ENCODE measurements at places on chromosomes 11 and 22.

DNA sequence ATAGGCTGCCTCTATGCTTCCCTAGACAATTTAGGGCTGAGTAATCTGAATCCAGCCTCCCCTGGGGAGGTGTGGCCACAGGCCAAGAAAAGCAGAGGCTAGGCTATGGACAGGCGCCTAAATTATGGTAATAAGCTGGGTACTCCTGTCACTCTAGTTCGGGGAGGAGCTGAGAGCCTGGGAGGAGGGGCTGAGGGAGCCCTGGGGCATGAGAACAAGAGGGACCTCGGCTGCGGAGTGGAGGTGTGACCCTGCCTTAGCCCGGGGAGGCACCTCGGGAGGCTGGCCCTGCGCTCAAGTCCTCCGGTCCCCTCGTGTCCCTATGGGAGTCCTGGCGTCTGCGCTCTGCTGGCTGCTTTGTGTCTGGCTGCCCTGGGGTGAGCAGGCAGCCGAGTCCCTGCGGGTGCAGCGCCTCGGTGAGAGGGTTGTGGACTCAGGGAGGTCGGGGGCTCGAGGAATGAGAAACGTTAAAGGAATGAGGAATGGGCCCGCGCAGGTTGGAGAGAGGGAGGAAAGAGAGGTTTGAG is at the start of gene OTOG:
Gene OTOG, plus strand, starts transcription at position 209 of the 527 bp plus-strand sequence. Its CDS starts 114 bp downstream, at position 323.
- DNase-seq = no peak

- DNase-seq = no peak
These were observed 6.6 kb upstream of the MS4A12 start for GRCh38 chr11:60485987-60486386.

DNA sequence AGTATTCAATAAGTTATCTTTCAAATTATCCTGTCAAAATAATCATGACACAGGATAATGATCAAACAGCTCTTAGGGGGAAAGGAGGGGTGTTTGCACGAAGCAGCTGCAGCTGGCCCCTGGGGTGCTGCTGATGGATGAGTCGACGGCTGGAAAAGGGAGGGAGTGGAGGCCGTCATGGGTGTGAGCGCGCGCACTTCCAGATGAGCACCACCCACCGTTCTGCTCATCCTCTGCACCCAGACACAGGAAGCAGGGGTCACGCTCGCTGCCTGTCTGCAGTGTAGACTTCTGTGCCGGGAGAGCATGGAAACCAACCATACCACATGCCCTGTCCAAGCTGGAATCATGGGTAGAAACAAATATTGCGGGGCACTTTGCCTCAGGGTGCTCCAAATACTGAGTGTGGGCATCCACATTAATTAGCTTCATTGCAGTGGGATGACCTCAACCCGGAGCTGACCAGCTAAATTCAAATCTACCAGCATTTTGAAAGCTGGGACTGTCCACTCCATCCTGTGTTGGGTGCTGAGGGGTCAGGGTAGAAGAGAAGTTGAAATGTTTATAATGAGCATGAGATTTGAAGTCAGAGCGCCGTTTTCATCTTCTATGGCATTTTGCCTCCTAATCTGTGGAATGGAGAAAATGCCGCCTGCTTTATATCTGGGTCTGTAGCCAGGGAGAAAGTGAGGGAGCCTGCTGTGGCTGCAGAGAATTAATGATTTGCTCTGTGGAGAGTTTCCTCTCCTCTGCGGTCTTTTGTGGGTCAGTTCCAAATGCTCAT is 802.4 kb downstream of the TBC1D22A start:
- DNase-seq = no peak

GRCh38 chr11:10453261-10453660 is 1.8 kb upstream of the AMPD3 start:
- no peak for DNase-seq

DNA sequence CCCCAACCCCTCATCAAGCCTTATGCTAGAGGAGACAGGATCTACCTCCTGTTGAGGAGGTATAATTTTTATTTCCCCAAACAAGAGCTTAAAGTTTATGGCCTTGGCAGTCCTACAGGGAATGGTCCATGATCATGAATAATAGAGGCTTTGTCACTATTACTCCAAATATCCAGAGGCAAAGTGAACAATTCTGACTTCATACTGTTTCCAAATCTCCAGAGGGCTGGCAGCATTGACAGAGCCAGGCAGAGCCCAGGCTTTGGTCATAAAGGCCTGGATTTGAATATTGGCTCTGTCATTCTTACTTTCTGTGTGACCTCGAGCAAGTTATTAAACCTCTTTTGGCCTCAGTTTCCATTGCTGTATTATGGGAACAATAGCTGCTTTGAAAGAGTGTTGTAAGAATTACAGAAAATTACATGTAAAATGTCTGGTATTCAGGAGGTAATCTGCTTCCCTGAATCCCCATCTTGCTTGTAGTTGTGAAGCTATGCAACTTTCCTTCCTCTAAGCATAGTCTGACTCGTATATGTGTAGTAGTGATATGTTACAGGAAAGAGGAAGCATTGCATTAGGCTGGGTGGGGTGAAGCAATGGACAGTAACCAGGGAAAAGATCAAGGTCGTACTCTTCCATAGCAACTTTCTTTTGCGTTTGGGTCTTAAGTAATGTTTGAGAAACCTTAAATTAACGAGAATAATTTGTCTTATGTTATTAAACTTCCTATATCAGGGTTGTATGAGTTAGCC is 88.8 kb downstream of the CD44 start:
- no peak for DNase-seq

DNA sequence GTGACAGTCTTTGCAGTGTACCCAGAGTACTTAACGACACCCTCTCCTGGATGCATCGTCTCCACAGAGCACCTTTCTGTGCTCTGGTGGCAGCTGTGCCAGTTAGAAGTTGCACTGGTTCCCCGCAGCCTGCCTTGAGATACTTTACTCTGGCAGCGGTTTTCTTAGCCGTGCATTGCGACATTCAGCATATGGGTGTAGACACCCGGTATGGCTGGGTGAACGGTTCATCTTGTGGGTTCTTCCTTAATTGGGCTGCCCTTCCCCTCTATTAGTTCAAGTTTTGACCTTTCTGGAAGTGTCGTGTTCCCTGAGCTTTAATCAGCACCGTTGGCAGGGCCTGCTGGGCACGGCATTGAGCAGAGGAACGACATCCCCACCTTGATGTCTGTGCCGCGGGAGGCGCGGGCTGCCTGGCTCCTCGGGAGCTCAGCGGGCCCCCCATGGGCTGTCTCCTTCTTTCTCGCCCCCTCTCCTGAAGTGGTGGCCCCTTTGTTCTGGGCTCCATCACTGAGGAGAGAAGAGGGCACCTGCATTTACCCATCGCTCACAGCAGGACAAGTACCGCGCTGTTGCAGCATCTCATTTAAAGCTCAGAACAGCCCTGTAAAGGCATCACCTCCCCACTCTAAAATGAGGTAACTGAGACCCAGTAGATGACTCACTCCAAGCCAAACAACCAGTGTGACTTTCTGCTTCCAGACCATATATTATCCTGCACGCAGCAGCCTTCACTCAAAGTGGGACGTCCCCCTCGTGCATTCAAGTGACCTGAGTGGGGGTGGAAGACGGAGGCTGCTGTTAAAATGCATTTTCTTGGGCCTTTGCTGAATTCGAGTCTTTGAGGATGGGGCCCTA is 13.3 kb downstream of the FAM83F start:
- no peak for DNase-seq

DNA sequence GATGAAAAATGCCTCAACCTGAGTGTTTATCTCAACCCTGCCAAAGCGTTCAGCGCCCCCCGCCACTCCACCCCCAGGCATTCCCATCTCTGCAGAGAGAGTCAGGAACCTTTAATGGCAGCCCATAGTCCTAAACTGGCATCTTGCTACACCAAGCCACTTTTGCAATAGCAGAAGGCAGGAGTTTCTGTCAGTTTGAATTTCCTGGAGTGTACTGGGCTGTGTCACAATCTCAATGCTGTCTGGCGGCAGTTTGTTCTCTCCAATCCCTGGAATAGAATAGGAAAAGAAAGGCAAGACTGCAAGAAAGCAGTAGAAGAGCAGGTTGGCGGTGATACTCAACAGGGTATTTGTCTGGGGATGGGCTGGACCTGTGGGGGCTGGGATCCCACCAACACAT is 32.9 kb upstream of the FLI1 start:
- no peak for DNase-seq

DNA sequence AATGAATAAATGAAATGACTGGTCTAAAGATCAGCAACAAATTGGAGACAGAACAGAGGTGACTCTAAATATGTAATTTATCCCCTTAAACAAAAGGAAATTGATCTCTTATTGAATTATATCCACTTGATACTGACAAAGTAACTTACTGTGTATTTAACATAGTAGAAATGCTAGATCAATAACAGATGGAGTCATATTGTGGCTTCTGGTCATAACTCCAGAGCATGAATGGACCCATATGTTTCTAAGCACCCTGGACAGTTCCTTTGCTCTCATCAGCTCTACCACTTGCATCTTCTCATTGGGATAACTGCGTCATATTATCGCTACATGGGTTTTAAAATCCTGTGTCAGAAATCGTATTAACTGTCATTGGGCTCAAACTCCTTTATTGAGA is 222.3 kb downstream of the ETS1 start:
- no peak for DNase-seq

GRCh38 chr11:10087186-10087922 is 206.7 kb downstream of the SBF2 start:
- no peak for DNase-seq

- DNase-seq = no peak
These were observed 86.1 kb downstream of the ARHGAP8 start for GRCh38 chr22:44838316-44839016.

- DNase-seq = no peak
These were observed 163.9 kb downstream of the TRIM29 start for GRCh38 chr11:119974051-119974450.

DNA sequence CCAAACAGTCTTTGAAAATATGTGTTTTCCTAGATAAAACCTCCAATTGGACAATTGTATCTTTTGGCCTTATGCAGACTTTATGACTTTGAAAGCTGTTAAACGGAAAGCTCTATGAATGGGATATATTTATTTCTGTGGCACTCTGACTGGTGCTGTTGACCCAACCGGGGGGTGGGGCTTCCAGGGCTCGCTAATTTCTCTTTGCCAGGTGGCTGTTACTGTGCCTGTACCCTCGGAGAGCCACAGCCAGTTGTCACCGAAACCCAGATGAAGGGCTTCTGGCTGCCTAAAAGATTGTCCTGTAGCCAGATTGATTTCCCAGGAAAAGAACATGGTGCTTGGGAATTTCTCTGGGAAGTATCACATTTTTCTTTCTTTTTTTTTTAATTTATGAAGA is 132.7 kb upstream of the NAV2 start:
- DNase-seq = no peak

DNA sequence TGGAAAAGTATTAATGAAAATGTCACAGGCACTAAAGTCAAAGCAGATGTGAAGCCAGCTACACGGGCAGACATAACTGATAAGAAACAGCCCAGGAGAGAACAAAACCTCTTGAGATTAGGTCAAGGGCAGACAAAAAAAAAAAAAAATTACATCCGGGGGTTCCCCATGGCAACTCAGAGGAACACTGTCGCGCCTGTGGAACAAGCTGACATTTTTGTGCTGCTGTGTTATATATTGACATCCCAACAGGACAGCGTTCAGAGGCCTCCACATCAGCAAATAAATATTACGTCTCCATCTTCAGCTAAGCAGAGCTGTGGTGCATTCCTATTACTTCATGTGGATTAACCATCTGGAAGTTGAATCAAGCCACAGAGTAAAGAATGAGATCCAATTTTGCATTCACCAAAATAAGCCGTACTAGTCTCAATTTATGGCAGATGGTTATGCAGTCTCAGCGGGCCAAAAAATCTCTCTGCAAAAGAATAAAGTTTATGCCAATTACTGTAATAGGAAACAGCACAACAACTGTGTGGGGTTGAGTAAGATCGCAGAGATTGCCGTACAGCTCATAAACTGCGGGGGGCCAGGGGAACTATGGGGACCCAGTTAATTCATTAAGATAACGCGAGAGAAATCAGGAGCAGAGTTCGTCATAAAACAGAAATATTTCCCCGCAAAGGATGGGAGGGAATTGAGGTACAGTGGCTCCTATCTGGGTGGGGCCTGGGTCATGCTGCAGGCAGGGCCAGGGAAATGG is 41.3 kb upstream of the MN1 start:
- DNase-seq = no peak

DNA sequence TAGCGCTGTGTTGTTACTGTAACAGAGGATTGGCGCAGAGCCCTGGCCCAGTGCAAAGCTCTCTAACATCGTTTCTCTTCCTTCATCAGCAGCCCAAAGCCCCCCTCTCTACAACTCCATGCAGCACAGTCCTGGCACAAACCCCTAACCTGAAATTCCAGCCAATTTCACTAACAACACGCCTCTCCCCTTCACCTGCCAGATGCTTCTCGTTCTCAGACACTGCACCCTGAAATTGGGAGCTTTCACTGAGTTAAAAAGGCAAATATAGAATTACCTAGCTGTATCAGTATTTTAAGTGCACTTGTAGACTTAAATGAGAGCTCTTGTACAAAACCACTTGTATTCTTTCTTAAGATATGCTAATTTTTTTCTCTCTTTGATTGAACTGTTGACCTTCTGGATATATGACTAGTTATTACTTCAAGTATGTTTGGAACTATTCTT is 16.3 kb downstream of the GRAP2 start:
- DNase-seq = no peak

GRCh38 chr22:46147471-46148267 is 2.7 kb upstream of the PPARA start:
- no peak for DNase-seq

DNA sequence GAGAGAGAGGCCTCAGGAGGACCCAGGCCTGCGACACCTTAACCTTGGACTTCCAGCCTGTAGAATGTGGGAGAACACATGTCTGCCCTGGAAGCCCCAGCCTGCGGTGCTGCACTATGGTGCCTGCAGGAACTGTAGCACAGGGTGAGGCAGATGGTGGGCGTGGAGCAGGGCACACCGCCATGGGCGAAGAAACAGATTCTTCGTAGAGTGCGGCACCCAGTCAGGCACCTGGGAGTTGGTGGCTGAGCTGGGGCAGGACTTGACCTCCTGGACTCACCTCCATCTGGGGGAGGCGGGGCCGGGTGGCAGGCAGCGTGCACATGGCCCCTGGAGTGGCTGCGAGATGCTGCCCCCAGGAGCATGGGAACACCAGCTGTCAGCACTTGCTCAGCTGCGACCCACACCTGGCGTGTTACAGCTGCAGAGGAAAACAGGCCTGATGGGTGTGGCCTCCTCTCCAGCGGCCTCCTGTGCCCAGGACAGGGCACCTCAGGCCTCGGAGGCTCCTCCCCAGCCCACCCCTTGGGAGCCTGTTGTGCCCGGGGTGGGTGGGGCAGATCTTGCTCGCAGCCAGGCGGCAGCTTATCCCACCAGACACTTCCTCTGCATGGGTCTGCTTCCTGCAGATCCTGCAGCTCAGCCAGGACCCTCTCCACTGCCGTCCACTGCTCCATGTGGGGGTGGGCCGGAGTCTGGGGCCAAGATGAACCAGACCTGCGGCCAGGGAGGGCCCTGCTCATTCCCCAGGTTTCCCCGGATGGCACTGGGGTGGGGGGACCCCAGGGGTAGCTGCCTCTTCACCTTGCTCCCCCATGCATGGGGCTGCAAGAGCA is 80.4 kb downstream of the MYEOV start:
- DNase-seq = no peak

GRCh38 chr11:22749536-22749935 is 80.1 kb downstream of the SVIP start:
- no peak for DNase-seq

Data from activated CD4-positive, alpha-beta T cell treated with anti-CD3 and anti-CD28 coated beads, Interleukin-2, amount 50 U/mL, for 1 hour (primary cell).